ENCODE measurements at places on chromosomes 11 and 22.

GRCh38 chr11:117874910-117875381 lies 1.5 kb downstream of the FXYD6 start:
- DNase-seq = no peak

GRCh38 chr11:123798513-123799252 lies 7.5 kb downstream of the OR6M1 start:
- DNase-seq = no peak

DNA sequence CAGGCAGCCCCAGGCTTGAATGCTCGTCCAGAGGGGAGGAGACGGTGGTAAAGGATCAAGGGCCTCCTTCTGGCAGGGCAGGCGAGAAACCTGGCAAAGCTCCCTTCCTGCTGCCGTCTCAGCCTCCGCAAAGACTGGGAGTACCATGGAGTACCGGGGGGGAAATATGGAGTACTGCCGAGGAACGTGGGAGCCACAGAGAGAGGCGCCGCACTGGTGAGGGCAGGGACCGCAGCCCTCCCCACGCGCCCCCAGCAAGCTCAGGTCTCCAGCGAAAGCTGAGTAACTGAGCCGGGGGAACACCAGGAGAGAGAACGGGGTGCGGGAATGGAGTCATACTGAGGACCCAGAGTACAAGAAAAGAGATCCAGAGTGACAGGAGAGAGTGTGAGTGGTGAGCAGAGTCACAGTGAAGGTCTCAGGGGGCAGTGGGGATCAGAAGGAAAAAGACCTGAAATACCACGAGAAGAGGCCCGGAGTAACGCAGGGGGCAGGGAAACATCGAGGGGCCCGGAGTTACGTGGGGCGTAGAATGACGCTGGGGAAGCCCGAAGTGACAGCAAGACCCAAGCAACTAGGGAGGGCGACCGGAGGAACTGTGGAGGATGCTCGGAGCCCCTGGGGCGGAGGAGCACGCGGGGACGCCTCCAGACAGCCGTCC lies 740 bp downstream of the EML3 start:
- no peak for DNase-seq

- DNase-seq = no peak
These were observed 15.6 kb upstream of the GNAZ start for GRCh38 chr22:23054531-23055257.

GRCh38 chr22:41524809-41525449 lies 19.3 kb downstream of the POLR3H start:
- no peak for DNase-seq

GRCh38 chr11:95595973-95596489 lies 193.6 kb downstream of the FAM76B start:
- no peak for DNase-seq

All from stimulated activated CD8-positive, alpha-beta memory T cell treated with anti-CD3 and anti-CD28 coated beads, Interleukin-7, amount 100 ng/mL, for 1 hour (primary cell).